ENCODE measurements at places on chromosomes 5 and 9.

- peak; percentile 7 for DNase-seq
These were observed 39.0 kb downstream of the SMARCA2 start for GRCh38 chr9:2053883-2054845.

- no peak for DNase-seq
These were observed 26.8 kb downstream of the AMBP start for GRCh38 chr9:114051281-114051680.

DNA sequence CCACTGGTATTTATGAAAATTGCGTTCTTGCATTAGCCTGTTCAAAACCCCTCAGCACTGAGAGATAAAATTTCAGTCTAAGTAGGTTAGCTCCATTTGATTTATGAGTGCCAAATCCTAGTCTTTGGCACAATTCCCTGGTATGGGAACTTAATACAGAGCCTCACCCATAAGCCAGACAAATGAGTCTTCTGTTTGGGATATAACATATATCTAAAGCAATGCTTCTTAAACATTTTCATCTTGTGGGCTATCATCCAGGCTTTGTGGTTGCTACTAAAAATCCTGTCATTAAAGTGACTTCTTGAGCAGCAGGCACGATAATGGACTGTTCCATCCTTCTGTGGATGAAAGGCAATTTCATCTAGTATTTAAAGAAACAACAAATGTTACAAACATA, 419.5 kb upstream of the ACTBL2 start:
- no peak for DNase-seq

DNA sequence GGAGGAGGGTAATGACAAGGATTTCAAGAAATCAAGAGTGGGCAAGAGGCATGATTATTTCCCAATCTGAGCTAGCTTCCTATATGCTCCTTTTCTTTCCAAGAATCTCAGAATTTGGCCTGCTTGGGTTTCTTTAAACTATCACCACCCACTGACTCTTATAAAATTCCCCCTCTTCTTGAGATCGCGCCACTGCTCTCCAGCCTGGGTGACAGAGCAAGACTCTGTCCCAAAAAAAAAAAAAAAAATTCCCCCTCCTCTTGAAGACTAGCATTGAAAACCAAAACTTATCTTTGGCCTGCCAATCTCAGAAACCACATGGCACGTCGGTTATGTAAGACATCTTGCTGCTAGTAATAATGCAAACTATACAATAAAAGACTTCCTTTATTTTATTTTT, 3.4 kb upstream of the DMXL1 start:
- no peak for DNase-seq

DNA sequence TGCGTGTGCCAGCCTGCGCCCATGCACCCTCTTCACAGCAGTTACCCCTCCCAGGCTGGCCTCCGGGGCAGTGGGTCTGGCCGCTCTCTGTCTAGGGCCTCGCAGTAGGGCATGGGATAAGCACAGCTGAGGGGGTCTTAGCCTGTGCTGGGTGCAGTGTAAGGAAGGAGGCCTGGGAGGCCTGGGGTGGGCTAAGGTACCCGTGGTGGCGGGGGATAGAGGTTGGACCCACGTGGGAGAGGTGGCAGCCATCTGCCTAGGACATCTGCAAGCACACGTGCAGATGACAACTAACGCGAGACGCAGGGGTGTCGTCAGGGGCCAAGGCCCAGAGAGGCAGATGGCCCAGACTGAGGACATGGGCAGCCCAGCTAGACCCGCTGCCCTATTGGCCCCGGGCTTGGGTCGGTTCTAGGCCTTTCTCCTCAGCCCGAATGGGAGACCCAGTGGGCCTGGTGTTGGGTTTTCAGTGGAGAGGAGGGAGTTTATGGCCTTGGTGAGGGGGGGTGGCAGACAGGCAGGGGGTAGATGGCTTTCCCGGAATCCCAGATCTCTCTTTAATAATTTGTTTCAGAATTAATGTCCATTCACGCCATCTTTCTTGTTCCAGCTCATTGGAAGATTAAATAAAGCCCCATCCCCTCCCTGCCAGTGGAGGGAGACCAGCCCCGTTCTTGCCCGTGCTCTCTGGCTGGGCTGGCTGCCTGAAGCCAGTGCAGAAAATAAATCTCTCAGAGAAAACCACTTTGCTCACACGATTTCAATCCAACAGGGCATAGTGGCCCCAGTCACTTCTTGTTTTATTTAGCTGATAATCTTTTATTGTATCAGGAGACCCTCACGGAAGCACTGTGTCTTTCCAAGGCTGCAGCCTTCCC, 154.2 kb downstream of the GAPVD1 start:
- no peak for DNase-seq

DNA sequence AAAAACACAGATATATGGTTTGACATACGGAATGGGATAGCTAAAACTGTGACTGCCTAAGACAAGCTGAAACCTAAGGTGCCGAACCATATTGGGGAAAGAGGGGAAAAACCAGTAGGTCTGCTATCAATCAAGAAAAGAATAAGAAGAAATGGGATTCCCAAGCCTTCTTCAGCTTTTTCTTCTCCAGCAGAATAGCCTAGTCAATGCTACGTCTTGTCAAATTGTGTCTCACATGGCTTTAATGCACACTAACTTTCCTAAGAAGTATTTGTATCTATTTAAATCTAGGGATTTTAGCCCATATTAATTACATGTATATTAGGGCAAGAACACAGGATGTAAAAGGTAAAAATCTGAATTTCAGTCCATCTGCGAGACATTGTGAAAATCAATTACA, 797 bp upstream of the FBXO38 start:
- DNase-seq: no peak

GRCh38 chr5:57033503-57033902, 81.6 kb upstream of the MIER3 start:
- no peak for DNase-seq

- DNase-seq: no peak
These were observed 26.0 kb downstream of the SERINC5 start for GRCh38 chr5:80229902-80230255.

DNA sequence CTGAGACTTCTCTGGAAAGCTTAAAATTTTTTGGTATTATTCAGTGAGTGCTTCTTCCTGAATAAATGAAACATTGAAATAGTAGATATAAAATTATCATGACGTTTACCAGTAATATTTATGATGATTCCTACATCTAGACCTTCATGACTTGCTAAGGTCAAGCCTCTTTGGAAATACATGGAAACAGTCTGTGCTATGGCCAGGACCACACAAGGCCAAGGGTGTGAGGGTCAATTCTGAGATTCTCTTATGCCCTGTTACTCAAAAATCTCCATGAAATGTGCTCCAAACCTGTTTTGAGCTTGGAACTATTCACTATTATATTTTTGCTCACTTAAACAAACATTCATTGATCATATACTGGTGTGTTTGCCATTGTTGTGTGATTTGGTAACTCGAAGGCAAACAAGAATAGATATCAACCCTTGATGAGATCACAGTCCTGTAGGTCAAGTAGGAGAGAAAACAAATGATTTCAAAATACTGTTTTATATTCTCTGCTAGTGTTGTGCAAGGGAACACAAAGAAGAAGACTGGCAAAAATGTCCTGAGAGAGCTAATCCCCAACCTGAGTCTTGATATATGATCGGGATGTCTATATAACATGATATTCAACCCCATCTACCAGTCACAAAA, 1254.9 kb upstream of the DMAC1 start:
- DNase-seq: no peak

DNA sequence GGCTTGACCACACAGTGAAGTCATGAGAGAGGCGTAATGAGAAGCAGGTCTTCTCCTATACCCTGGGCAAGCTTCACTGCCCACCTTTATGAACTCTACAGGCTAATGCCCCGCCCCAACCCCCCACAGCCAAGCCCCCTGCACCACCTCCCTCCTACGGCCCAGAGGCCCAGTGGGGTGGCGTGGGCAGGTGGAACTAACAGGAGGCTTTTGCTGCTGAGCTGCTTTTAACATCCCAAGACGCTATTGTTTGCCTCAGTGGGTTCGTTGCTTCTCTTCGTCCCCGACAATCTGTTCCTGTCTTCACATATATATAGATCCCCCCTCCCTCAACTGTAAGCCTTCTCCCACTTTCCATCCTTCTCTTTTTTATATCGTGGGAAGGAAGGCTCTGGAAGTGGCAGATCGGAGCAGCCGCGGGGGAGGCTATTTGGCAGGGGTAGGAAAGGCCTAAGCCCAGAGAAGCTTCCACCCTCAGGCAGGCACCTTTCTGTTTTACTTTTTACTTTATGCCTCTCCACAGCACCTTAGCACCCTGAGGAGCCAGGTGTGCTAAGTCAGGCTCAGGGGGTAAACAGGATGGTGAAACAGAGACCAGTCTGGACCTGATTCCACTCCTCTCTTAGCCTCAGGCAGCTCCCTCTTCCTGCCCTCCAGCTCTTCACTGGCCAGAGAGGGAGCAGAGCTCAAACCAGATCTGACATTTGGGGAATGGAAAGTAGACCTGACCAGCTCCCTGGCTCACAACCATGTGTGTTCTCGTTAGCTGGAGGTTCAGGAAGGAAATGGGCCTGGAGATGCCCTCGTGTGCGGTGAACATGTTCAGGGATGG, 26.5 kb downstream of the CD74 start:
- DNase-seq: no peak

DNA sequence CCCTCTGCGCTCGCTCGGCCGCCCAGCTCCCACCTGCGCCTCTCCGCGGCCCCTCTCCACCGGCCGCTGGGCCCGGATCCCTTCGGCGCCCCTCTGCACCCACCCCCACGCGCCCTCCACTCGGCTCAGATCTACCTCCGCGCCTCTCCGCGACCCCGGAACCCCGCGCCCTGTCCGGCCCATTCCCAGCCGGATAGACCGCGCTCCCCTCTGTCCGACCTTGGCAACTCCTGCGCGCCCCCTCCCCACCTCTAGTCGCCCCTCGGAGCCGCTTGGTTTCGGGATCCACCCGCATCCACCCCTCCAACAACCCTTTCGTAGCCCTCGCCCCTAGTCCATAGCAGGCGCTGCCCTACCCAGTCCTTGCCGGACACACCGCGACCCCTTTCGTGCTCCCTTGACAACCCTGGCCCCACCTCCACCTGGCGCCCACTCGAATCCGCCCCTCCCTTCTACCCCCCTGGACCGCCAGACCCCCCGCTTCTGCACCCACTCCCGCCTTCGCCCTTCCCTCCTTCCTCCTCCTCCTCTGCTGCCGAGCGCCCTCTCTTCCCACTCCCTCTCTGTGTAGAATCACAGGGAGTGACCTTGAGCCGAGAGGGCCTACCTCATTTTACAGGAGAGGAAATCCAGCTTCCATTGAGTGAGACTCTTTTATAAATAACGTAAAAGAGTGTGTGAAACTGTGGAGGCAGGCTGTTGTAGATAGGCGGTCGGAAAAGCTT, 525 bp upstream of the AK3 start:
- no peak for DNase-seq

- no peak for DNase-seq
These were observed 47.2 kb downstream of the GLDC start for GRCh38 chr9:6598249-6598725.

Data from stimulated activated CD4-positive, alpha-beta T cell treated with anti-CD3 and anti-CD28 coated beads, Interleukin-1b, Interleukin-23, amount 100 ng/mL, for 1 hour (primary cell).